ENCODE measurements at places on chromosomes 4 and X.

DNA sequence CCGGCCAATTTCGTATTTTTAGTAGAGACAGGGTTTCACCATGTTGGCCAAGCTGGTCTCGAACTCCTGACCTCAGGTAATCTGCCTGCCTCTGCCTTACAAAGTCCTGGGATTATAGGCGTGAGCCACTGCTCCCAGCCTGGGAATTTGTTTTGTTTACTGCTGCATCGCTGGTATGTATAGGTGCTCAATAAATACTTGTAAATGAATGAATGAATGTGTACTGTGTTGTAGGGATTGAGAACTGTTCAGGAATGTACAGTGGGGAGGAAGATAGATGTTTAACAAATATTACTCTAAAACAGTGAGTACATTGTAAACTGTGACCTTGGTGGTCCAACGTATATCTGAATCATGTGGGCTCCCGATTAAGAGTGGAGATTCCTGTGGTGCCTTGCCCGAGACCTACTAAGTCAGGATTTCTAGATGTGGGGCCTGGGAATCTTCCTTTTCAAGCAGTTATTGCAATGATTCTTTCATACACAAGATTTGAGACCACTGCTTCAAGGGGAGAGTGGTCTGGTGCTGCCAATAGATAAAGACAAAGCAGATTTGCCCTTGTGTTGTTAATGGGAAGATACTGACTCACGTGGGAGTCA is 41.0 kb downstream of the WWC2 start:
- DNase-seq = no peak

GRCh38 chrX:135429429-135429828 is 7.7 kb downstream of the SMIM10L2A start:
- DNase-seq = no peak

DNA sequence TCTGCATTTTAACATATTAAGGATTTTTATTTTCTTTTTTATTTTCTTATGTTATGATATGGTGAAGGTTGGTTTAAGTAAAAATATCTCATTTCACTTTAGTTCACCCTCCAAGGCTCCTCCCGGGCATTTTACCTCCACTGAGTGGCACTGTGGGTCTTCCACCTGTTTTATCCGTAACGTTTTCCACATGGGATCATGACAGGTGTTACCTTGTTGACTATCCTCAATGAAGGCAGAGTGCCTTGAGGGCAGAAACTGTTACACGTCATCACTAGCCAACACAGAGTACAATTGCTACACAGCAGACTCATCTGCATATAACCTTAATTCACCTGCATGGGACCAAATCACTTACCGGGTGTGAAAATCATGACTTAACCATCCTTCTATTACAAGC is 105.8 kb downstream of the GEMIN8 start:
- no peak for DNase-seq

DNA sequence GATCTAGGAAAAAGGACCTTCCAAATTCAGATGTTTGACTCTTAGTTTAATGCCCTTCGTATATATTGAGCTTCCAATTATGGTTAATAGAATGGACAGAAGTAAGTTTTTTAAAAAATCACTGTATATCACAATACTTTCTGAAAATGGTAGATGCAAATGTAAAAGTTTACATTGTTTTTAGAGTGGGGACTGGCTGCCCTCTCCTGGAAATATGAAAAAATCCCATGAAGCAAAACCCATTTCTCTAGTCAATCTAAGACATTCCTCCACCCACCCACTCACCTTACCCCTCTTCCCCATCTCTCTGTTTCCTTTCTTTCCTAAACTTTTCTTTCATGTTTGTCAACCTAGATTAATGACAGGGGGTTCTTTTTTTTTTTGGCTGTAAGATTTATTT is 134.5 kb downstream of the ARHGAP6 start:
- DNase-seq = no peak

DNA sequence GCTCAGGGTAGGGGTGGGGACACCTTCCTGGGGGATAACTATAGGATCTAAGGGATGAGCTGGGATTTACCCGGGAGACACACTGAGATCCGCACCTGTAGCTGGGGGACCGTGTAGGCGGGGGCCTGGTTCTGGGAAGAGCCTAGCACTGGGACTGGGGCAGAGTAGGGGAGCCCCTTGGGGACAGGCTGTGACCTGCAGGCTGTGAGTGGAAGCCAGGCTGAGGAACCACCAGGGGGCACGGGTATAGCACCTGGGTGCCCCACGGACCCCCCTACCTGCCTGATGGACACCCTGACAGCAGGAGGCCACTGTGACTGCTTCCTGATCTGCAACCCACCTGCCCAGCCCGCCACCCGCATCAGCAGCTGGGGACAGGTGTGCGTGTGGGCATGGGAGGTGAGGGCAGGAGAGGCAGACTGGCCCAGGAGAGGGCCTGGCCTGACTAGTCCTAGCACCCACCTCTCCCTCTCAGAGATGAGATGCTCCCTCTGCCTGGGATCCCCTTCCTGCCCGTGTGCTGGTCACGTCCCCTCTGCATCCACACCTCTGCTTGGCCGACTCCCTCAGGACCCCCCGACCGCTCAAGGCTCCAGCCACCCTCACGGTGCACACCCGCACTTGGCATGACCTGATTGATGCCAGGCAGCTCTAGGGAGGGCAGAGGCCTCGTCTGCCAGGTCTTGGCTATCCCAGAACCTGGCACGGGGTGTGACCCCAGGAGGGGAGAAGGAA is 94.2 kb upstream of the NKX1-1 start:
- DNase-seq = no peak

GRCh38 chr4:6732441-6733357 is 16.7 kb downstream of the BLOC1S4 start:
- no peak for DNase-seq

- no peak for DNase-seq
Observed at GRCh38 chr4:140127422-140127821, 26.6 kb downstream of the MAML3 start.

DNA sequence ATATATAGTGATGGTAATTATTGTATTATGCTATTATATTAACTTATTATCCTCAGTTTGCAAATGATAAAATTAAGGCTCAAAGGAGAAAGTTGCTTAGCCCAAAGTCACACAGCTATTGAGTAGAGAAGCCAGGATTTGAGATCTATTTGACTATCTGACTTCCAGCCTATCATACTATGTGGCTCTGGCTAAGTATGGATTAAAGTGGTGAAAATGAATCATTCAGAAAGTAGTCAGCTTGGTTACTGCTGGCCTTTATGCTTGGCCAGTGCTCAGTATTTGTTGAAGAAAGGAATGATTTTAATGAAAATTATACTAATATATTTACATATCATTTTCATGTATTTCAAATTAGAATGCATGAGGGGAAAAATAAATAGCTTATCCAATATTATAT is 219.8 kb downstream of the SHROOM3 start:
- no peak for DNase-seq

DNA sequence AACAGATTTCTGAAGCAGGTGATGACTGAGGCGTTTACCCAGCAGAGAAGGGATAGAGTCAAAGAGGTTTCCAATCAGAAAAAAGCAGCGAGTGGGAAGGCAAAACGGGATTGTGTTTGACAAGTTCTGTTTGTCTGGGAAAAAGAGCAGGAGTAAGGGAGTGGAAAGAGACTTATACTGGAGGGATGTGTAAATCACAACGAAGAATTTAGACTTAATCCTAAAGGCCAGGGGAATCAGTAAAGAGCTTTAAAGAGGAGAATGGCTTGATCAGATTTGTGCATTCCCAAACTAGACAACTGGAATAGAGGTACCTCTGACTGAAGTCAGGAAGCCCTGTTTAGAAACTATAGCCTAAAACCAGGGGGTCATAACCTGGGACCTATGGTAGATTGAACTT is 31.5 kb upstream of the LRBA start:
- no peak for DNase-seq

DNA sequence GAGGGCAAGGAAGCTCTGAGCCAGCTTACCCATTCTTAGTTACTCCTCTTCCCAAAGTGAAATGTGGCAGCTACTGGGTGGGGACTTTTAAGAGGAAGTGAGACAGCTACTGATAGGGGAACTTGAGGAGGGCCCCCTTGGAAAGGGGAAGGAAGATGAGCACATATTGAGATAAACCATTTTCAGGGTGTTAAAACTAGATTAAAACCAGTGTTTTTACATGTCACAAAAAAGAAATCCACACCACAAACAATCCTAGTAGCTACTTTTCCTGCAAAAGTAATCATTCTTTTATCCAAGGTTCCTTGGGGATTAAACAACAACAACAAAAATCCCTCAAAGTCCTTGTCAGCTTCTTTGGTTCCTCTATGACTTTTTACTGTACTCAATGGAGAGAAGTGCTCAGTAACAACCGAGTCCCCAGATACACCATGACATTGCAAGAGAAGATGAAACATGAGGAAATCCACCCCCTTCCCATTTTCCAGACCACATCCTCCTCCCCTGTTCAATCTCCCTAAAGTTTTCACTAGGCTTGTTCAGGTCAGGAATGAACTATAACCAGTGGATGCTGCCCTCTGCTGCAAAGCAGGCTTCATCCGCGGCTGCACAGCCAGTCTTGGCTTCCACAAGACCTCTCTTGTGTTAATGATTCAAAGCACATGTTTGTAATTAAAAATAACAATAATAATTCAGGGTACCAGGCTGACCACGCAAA is 113.5 kb upstream of the TMEM164 start:
- DNase-seq = no peak

Data from activated CD4-positive, alpha-beta T cell treated with anti-CD3 and anti-CD28 coated beads, Interleukin-2, amount 50 U/mL, for 48 hours (primary cell).